ENCODE measurements at places on chromosomes 3 and 15.

DNA sequence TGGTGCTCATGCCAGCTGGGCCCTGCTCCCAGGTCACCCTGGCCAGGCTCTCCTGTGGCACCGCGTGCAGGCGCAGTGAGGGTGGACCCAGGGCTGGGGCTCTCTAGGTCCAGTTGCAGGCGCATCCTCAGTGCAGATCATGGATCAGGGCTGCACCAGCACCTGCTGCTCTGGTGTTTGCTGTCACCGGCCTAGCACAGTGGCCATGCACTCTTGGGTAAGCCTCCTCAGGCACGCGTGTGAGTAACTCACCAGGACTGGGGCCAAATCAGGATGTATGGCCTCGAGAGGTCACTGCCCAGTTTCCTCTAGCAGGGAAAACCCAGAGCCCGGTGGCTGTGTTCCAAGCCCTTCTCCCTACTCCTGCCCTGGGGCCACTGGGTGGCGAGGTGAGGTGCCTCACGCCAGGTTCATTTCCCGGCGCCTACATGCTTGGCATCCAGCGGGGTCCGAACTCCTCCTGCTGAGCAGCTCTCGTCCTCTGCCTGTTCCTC, 45.5 kb upstream of the SLC41A3 start:
- DNase-seq = no peak

- DNase-seq = no peak
These were observed 546.5 kb downstream of the MAGI1 start for GRCh38 chr3:65492249-65492648.

DNA sequence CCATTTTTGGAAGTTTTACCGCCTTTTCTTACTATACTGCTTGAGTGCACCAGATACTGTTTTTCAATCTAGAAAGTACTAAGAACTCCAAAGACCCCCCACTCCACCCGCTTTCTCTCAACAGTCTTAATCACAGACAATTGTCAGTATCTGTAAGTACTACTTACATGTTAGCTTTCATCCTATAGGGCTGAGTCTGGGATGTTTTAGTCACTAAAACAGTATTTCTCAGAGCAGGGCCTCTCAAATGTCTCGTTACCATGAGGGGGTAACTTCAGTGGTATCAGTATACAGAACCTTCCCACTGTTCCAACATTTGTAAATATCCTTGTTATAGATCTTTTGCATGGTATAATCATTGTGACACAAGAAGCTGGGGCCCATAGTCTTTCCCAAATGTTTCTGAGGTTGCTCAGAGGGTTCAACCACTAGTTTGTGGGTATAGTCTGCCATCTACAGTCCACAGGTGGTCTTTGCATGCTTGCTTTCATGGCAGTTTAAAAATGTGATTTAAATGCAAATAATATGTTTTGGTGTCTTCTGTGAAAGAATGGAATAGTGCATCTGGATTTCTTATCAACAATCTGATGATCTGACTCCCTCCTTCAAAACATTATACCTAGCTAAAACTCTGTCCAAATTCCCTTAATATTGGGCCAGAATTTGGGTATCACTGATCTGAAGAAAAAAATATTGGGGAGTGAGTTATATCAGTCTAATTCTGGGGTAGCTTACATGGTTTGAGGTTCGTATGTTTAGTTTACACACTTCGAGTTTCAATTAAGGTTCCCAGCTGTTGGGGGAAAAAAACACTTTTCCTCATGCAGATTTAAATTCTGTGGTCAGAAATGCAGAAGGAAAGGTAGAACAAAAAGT, 18.0 kb upstream of the DNAJC13 start:
- peak; percentile 7 for DNase-seq

GRCh38 chr3:52311576-52312119, 4.5 kb upstream of the DNAH1 start:
- no peak for DNase-seq

DNA sequence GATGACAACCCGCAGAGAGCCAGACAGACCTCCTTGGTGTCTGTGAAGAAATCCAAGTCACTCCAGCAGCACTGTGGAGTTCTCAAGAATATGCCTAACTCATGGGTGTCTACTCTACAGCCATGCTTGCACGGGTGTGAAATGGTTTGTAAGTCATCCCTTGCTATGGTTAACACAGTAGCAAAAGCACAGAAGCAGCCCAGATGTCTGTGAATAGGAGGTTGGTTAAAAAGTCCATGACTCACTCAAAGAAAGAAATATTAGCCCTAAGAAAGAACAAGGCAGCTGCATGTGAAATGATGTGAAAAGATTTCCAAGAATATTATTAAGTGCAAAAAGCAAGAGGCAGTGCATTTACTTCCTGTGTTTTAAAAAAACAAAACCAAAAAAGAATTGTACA, 12.1 kb upstream of the LIMD1 start:
- no peak for DNase-seq

GRCh38 chr15:63677778-63678177, 80.6 kb downstream of the FBXL22 start:
- DNase-seq = no peak

DNA sequence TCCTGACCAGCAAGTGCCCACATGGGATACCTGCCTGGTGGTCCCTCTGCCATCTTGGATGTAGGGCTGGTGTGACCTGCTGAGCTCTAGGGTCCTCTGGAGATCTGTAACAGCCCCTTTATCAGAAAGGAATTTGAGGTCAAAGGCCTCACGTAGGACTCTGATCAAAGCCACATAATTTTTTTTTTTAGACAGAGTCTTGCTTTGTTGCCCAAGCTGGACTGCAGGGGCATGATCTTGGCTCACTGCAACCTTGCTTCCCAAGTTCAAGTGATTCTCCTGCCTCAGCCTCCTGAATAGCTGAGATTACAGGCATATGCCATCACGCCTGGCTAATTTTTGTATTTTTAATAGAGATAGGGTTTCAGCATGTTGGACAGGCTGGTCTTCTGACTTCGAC, 9.5 kb downstream of the ITGB5 start:
- no peak for DNase-seq

- DNase-seq = no peak
These were observed 21.4 kb downstream of the ABI3BP start for GRCh38 chr3:100971798-100972197.

DNA sequence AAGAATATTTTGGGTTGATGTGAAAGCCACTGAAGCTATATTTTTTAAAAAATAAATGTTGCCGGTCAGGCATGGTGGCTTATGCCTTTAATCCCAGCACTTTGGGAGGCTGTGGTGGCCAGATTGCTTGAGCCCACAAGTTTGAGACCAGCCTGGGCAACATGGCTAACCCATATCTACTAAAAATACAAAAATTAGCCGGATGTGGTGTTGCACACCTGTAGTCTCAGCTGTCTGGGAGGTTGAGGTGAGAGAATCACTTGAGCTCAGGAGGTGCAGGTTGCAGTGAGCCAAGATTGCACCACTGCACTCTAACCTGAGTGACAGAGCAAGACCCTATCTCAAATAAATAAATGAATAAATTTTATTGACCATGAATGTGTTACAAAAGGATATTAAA, 39.6 kb downstream of the GOLM2 start:
- DNase-seq = no peak

DNA sequence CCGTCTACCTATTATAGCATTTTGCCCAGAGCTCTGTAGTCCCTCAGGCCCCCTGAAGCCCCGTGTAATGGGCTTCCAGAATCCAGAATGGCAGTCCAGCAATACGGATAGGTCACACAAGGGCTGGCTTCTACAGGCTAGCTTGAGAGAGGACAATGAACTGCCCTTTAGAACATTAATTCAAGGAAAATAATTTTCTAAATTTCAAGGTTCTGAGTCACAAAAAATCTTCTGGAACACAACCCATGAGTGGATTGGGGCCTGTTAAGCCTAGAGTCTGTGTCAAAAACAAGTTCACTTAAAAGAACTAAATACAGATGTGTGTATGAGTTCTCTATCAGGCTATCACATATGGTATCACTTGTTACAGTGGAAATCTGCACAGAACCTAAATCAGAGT, 28.8 kb downstream of the DCP1A start:
- DNase-seq = peak; percentile 29

GRCh38 chr3:56837196-56837955, 35.6 kb upstream of the ARHGEF3 start:
- DNase-seq = no peak

DNA sequence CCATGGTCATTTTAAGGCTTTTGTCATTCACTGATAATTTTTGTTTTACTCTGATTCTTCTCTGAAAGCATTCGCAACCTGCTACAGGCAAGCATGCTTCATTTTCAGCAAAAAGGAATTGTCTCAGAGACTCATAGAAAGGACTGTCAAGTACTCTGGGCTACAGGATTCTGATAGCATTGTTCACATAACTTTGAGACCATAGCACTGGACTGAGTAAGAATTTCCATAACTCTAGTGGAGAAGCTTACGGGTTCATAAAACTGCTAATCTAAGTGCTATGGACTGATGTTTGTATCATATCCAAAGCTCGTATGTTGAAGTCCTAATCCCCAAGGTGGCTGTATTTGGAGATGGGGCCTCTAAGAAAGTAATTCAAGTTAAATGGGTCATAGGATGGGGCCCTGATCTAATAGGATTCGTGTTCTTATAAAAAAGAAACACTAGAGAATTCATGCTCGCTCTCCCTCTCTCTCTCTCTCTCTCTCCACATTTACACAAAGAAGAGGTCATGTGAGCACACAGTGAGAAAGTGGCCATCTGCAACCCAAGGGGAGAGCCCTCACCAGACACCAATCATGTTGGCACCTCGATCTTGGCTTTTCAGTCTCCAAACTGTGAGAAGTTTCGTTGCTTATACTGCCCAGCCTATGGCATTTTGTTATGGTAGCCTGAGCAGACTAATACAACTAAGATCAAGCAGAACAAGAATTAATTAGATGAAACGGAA, 60.4 kb downstream of the CRYGS start:
- no peak for DNase-seq

DNA sequence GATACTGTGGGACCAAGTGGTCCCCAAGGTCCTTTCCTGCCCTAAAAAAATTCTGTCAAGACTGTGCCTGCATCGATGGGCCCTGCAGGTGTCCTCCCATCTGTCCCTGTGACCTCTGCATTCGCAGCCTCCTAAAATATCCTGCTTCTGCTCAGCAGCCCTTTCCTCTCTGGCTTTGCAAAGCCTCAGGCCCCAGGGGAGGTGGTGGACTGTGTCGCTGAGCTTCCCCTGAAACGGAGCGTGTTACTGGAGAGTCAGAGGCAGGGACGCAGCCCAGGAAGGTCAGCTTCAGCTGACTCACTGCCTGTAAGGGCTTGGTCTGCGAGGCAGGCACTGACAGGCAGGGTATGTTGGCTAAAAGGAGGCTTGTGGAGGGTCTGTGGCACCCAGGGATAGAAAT, 110.0 kb downstream of the RAB11A start:
- no peak for DNase-seq

- no peak for DNase-seq
These were observed 5.5 kb downstream of the LRRC31 start for GRCh38 chr3:169864270-169864669.

DNA sequence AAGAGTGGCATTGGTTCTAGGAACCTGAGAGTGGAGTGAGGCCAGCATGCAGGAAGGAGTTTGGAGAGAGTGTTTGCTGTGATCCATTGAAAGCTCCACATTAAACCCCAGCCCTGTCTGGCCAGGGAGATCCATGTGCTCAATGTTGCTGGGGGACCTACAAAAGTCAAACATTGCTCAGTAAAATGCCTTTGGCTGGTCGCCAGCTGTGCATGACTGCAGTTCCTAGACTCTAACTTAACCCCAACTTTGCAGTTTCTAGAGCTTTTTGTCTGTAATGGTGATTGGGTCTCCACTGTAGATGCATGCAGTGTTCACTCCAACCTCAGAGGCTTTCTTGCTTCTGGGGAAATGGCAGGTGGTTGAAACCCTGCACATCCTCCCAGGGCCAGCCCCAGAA, 99.7 kb upstream of the ABHD17C start:
- DNase-seq = no peak

GRCh38 chr15:88147760-88148159, 108.8 kb downstream of the NTRK3 start:
- DNase-seq = no peak

- no peak for DNase-seq
These were observed 100.8 kb downstream of the OPA1 start for GRCh38 chr3:193693774-193694173.

DNA sequence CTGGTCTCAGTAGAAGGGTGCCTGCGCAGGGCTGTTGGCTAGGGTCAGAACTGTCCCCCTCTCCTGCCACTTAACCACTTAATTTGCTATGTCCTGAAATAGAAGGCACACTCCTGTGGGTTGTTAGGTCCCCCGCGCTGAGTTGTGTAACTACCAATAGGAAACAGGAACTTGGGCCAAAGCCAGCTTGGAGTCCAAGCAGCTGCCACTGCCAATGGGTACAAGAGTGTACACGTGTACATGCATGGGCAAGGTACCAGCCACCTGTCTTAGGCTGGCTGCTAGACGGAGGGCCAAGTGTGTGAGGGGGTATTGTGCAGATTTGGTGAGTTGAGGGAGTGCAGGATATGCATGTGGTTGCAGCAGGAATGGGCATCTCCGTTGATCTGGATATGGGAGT, 29.7 kb upstream of the POLG start:
- DNase-seq = no peak

- DNase-seq = no peak
These were observed 26.6 kb upstream of the STIMATE start for GRCh38 chr3:52923963-52924362.

DNA sequence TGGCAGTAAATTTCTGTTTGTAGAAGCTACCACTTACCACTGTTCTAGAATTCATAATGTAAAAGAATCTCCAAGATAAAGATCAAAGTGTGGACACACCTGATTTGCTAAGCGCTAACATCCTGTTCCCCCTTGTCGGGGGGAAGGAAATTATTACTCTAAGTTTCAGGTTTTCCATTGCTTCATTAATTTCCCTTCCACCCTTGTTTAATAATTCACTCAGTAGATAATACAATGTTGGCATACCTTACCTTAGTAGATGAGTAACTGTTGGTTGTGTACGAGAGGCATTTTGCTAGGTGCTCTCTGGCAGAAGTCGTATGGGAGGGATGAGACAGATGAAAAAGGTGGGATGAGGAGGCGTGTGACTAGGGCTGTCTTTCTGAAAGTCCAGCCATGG, 641.2 kb upstream of the ARRDC4 start:
- DNase-seq = no peak

DNA sequence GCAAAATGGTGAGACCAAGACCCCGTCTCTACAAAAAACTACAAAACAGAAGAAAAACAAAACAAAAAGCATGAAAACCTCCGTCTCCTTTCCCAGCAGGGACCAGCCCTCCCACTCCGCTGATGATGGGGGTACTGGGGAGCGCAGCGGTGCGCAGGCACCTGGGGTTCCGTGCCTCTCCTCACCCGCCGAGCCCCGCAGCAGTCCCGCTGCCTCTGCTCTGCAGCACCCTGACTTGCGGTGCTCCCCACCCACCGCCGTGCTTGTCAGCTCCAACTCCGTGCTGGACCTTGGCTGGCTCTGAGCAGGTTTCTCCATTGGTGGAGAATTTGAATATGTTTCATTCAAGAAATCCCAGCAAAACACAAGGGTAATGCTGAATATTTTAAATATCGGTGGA, 46.7 kb upstream of the ATP10A start:
- DNase-seq = no peak

GRCh38 chr3:45123030-45123429, 23.1 kb downstream of the CDCP1 start:
- peak; percentile 78 for DNase-seq

Data from AG04449 (cell line).